ENCODE measurements at places on chromosomes 13 and 19.

GRCh38 chr13:86760620-86761019 lies 910.6 kb upstream of the SLITRK5 start:
- no peaks in the 10 kb centered on the region for H3K36me3 ChIP-seq
- no peak overlapping the region for H3K4me3 ChIP-seq
- no peaks in the 10 kb centered on the region for H3K27me3 ChIP-seq

- H3K27ac ChIP-seq: no peak overlapping the region
- peaks cover 39% of the 10 kb centered on the region for H3K36me3 ChIP-seq
- peaks cover 9% of the 10 kb centered on the region for H3K4me1 ChIP-seq
- H3K27me3 ChIP-seq: no peaks in the 10 kb centered on the region
- no peak overlapping the region for H3K4me3 ChIP-seq
Observed at GRCh38 chr19:46009530-46010510, 13.0 kb downstream of the PGLYRP1 start.

DNA sequence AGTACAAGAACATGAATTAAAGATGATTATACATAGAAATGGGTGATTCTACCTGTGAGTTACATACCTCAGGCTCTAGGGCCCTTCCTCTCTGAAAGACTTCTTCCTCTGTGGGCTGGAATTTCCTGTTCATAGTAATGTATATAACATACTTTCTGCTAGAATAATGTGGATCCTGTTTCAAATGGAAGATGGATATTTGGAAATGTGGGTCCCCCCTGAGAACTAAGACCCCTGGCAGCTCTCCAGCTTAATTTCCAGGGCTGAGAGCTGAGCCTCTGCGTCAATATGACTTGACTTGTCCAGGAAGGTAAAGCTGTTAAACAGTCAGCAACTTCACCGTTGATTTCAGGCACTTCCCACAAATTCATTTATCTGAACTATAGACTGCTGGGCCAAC lies 296.3 kb downstream of the NALCN start:
- no peaks in the 10 kb centered on the region for H3K27me3 ChIP-seq
- no peaks in the 10 kb centered on the region for H3K36me3 ChIP-seq
- no peak overlapping the region for H3K27ac ChIP-seq

DNA sequence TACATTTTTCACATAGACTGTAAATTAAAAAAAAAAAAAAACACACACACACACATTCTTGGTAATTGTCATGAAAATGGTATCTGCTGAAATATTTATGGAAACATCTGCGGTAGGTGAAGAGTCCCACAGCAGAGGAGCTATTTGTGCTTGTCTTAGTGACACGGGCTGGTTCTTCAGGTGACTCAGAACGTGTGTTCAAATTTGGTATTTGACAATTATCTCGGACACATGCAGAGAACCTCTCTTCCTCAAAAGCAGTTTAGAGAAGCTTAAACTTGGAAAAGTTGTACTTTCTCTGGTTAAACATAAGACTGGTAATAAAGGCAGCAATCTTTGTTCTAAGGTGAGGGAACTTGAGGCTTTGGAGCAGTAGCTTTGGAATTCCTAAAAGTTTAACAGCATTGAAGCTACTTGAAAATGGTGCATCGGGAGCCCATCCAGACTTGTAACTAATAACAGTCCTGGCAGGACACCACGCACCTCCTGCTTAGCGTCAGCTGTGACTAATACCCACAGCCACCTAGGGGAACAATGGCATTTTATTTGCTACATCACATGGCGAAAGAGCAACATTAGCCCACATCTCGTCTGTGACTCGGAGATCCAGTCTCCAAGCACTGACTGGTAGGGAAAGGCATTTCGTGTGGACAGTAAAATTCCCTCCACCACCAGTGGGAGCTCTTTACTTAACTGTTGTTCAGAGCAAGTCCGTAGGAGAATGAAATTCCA lies 1505.1 kb upstream of the SLC10A2 start:
- peaks cover 12% of the 10 kb centered on the region for H3K4me1 ChIP-seq
- H3K27me3 ChIP-seq: no peaks in the 10 kb centered on the region
- no peaks in the 10 kb centered on the region for H3K36me3 ChIP-seq
- H3K27ac ChIP-seq: no peak overlapping the region
- H3K4me3 ChIP-seq: no peak overlapping the region

- DNase-seq: no peak
- H3K4me3 ChIP-seq: no peak overlapping the region
- no peaks in the 10 kb centered on the region for H3K27me3 ChIP-seq
- H3K4me1 ChIP-seq: no peaks in the 10 kb centered on the region
- no peaks in the 10 kb centered on the region for H3K36me3 ChIP-seq
Observed at GRCh38 chr13:94947392-94947791, 235.0 kb upstream of the SOX21 start.

- no peaks in the 10 kb centered on the region for H3K27me3 ChIP-seq
- no peaks in the 10 kb centered on the region for H3K4me1 ChIP-seq
- no peaks in the 10 kb centered on the region for H3K36me3 ChIP-seq
- H3K27ac ChIP-seq: no peak overlapping the region
Observed at GRCh38 chr13:66830940-66831716, 399.0 kb downstream of the PCDH9 start.

GRCh38 chr13:50011461-50011860 lies 3.8 kb upstream of the KCNRG start:
- H3K4me1 ChIP-seq: peaks cover 40% of the 10 kb centered on the region
- no peak for DNase-seq
- H3K4me3 ChIP-seq: no peak overlapping the region
- H3K27me3 ChIP-seq: no peaks in the 10 kb centered on the region
- H3K36me3 ChIP-seq: no peaks in the 10 kb centered on the region

GRCh38 chr13:92739306-92739818 lies 487.2 kb upstream of the GPC6 start:
- H3K4me3 ChIP-seq: no peak overlapping the region
- H3K27ac ChIP-seq: no peak overlapping the region
- no peak for DNase-seq
- H3K4me1 ChIP-seq: no peaks in the 10 kb centered on the region
- H3K36me3 ChIP-seq: no peaks in the 10 kb centered on the region

DNA sequence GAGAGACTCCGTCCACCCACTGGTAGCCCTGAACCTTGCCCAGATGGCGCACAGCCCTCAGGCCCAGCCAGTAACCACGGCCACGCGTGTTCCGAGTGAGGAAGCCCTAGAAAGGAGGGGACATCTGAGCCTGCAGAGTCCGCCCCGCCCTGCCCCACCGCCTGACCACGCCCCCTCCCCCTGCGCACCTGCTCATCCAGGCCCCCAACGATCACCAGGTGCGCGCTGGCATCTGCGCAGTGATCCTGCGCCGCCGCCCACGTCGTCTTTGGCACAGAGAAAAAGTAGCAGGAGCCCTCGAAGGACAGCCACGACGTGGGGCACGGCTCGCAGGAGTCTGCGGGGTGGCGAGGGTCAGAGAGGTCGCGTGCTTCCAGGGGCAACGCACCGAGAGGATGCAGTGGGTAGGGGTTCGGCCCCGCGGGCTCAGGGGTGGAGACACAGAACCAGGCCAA lies 2.1 kb downstream of the CLEC4G start:
- H3K4me3 ChIP-seq: no peak overlapping the region
- H3K27me3 ChIP-seq: peaks cover 43% of the 10 kb centered on the region
- DNase-seq: no peak
- no peak overlapping the region for H3K27ac ChIP-seq
- H3K4me1 ChIP-seq: no peaks in the 10 kb centered on the region

- no peaks in the 10 kb centered on the region for H3K27me3 ChIP-seq
- no peak overlapping the region for H3K27ac ChIP-seq
- no peaks in the 10 kb centered on the region for H3K36me3 ChIP-seq
- H3K4me1 ChIP-seq: no peaks in the 10 kb centered on the region
Observed at GRCh38 chr19:38989066-38989605, 13.6 kb upstream of the FBXO17 start.

DNA sequence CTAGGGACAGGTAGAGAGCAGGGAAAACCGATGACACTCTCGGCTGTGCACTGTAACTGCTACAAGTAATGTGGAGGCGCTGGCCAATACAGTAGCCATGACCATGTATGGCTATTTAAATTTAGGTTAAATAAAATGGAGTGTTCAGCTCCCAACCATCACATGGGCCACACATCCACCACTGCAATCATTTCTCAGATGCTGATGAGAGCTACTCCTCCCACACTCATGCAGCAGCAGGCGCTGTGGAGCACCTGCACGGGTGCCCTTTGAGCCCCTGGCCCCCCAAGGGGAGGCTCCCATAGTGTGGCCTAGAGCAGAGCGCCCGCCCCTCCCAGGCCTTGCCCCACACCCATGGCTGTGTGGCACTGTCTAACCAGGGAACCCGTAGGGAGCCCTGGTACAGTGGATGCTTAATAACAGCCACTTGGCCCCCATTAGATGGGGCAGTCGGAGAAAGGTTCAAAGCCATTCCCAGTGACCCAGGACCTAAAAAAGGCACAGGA lies 6.0 kb downstream of the ACP4 start:
- DNase-seq: no peak
- H3K36me3 ChIP-seq: peaks cover 56% of the 10 kb centered on the region
- no peaks in the 10 kb centered on the region for H3K4me1 ChIP-seq
- H3K27me3 ChIP-seq: no peaks in the 10 kb centered on the region
- H3K27ac ChIP-seq: no peak overlapping the region

DNA sequence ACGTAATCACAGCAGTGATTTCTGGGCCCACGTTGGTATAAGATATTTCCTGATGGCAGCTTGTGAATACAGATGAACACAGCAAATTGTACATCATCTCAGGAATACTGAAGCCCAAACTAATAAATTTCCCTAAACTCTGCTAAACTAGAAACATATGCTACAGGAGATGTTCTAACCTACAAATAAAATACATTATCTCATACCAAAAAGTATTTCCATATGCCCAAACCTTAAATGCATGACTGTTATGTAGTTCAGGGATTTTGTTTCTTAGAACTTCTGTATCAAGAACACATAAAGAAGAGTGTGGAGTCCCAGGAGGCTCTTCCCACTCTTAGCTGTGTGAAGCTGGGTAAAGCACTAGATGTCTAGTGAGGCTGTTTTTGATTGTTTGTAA lies 138.4 kb downstream of the RFC3 start:
- H3K27ac ChIP-seq: no peak overlapping the region
- H3K4me1 ChIP-seq: no peaks in the 10 kb centered on the region
- no peak overlapping the region for H3K4me3 ChIP-seq
- H3K36me3 ChIP-seq: no peaks in the 10 kb centered on the region
- no peaks in the 10 kb centered on the region for H3K27me3 ChIP-seq

- no peaks in the 10 kb centered on the region for H3K36me3 ChIP-seq
- no peak for DNase-seq
Observed at GRCh38 chr19:32309711-32310390, 35.6 kb upstream of the ZNF507 start.

DNA sequence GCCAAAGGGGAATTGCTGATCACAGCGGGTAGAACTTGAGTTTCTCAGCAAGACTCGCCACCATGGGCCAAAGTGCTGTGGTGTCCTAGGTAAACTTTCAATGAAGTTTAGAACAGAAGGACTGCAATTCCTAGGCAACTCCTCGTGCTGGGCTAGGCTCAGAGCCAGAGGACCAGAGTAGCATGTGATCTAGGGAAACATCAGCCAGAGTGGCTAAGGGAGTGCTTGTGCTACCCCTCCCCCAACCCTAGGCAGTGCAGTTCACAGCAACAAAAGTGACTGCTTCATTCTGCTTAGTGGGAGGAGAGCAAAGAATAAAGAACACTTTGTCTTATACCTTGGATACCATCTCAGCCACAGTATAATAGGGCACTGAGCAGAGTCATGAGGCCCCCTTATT lies 1658.6 kb upstream of the MIR17HG start:
- H3K27ac ChIP-seq: no peak overlapping the region
- DNase-seq: no peak
- H3K27me3 ChIP-seq: no peaks in the 10 kb centered on the region
- H3K36me3 ChIP-seq: no peaks in the 10 kb centered on the region
- H3K4me3 ChIP-seq: no peak overlapping the region

DNA sequence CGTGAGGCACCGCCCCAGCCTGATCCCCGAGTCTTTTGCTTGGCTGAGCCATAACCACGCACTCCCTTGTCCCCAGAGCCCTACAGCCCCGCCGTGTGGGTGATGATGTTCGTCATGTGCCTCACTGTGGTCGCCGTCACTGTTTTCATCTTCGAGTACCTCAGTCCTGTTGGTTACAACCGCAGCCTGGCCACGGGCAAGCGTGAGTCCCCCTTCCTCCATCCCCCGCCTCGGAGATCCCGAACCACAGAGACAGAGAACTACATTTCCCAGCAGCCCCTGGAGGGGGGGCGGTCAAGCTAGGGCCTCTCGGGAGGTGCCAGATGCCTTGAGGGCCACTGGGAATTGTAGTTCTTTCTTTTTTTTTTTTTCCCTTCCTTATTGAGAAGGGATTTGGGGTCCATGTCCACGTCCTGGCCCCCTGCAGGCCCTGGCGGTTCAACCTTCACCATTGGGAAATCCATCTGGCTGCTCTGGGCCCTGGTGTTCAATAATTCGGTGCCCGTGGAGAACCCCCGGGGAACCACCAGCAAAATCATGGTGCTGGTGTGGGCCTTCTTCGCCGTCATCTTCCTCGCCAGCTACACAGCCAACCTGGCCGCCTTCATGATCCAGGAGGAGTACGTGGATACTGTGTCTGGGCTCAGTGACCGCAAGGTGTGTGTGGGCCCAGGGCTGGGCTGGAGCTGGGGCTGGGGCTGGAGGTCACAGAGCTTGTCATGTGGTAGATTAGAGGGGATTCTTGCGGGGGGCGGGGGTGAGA lies 25.9 kb downstream of the GRIN2D start:
- H3K4me1 ChIP-seq: peaks cover 4% of the 10 kb centered on the region
- no peak overlapping the region for H3K27ac ChIP-seq
- H3K27me3 ChIP-seq: peaks cover 34% of the 10 kb centered on the region
- DNase-seq: no peak

- no peak overlapping the region for H3K27ac ChIP-seq
- DNase-seq: no peak
- H3K27me3 ChIP-seq: no peaks in the 10 kb centered on the region
- no peak overlapping the region for H3K4me3 ChIP-seq
- H3K4me1 ChIP-seq: no peaks in the 10 kb centered on the region
Observed at GRCh38 chr13:37448153-37448552, 150.4 kb downstream of the POSTN start.

- no peak overlapping the region for H3K4me3 ChIP-seq
- H3K27me3 ChIP-seq: no peaks in the 10 kb centered on the region
- H3K4me1 ChIP-seq: no peaks in the 10 kb centered on the region
Observed at GRCh38 chr13:44362394-44363040, 11.1 kb upstream of the SERP2 start.

- H3K27ac ChIP-seq: no peak overlapping the region
- H3K27me3 ChIP-seq: no peaks in the 10 kb centered on the region
- no peak for DNase-seq
- H3K4me3 ChIP-seq: no peak overlapping the region
Observed at GRCh38 chr13:30831515-30831914, 74.6 kb upstream of the MEDAG start.

DNA sequence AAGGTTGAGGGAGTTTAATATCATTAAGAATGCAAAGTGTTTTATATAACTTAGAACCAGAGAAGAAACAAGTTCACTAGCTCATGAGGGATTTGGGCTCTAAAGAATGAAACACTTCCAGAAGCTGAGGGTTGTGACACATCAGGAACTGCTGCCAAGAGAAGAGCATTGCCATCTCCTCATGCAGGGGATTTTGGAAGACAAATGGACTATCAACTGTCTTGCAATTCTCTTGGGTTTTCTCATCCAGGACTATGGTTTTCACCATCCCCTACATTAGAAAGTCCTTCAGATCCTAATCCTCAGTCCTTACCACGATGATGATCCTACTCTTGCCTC lies 59.7 kb upstream of the KL start:
- H3K27me3 ChIP-seq: no peaks in the 10 kb centered on the region
- no peak overlapping the region for H3K27ac ChIP-seq
- no peaks in the 10 kb centered on the region for H3K36me3 ChIP-seq
- no peaks in the 10 kb centered on the region for H3K4me1 ChIP-seq
- no peak overlapping the region for H3K4me3 ChIP-seq
- DNase-seq: no peak

GRCh38 chr19:46021531-46022041 lies 1.3 kb downstream of the PGLYRP1 start:
- peaks cover 46% of the 10 kb centered on the region for H3K27me3 ChIP-seq
- peaks cover 5% of the 10 kb centered on the region for H3K4me1 ChIP-seq
- DNase-seq: no peak

Data from tibial nerve (tissue), 4 donors.